ENCODE measurements at places on chromosomes 3 and 15.

GRCh38 chr3:26437678-26438077, 184.9 kb upstream of the LRRC3B start:
- DNase-seq: no peak

DNA sequence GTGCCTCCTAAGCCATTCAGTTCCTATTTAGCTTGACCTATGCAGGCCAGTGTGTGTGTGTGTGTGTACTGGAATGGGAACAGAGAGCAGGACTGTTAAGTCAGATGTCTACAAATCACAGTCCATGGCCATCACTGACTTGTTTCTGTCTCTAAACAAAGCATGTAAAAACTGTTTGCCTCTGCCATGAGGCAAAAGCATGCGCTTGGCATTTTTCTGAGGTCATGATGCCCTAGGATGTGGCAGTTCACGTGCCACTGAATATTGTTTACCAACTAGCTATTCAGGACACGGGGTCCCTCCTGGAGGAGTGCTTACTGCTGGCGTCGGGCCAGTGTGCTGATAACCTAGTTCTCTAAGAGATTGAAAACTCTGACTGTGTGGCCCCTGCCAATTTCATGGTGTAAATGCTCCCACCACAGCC, 8.2 kb upstream of the ATP13A3 start:
- DNase-seq: no peak

- no peak for DNase-seq
These were observed 293.5 kb downstream of the SOX2 start for GRCh38 chr3:182005219-182005618.

DNA sequence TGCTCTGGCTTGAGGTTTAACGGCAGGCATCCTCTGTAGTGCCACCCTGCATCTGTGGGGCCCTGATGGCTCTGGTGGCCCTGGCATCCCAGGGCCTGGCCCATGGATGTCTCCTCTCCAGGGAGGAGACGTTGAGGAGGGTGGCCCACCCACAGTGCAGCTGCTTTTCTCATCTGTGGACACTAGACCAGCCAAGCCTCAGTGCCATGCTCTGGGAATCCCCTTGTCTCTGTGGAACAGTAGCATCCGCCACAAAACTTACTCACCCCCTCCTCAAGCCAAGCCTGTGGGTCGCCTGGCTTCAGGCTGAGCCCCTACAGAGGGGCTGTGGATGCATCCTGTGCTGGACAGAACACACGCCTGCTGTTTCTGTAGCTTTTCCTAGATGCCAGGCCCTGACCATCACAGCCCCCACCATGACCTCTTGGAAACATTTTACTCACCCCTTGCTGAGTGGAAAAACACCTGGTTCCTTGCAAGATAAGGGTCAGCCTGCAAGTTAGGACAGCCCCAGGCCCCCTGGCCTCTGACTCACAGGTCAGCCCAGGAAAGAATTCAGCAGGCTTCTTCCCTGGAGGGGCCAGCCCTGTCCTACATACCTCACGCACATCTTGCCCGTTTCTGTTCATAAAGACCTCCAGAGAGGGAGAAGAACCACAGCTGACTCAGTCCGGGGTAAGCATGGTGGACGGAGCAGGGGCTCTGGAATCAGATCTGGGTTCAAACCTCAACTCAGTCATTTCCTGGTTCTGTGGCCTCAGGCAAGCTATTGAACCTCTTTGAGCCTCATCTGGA, 19.0 kb downstream of the PAK6 start:
- DNase-seq: no peak

GRCh38 chr15:68408971-68409370, 23.0 kb downstream of the ITGA11 start:
- DNase-seq: no peak

DNA sequence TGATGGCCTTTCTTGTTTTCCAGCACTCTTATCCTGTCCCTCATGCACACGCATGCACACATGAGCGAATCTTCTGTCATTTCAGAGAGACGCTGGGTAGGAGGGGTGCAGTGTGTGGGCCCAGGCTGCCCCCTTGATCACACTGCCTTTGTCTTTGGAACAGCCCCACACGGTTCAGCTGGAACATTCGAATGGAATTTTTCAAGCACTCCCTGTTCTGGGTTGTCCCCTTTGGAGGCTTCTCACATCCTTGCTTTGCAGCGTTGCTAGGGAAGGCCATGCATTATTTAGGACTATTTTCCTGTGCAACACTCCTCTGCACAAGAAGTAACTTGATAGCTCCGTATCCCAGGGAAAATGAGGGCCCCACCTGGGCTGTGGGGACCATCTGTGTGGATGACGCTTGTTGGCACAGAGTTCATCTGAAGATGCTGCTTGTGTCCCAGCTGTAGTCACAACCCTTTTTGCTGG, 78.4 kb downstream of the SPSB4 start:
- no peak for DNase-seq

GRCh38 chr3:29494305-29495036, 213.6 kb downstream of the RBMS3 start:
- DNase-seq: peak; percentile 88

DNA sequence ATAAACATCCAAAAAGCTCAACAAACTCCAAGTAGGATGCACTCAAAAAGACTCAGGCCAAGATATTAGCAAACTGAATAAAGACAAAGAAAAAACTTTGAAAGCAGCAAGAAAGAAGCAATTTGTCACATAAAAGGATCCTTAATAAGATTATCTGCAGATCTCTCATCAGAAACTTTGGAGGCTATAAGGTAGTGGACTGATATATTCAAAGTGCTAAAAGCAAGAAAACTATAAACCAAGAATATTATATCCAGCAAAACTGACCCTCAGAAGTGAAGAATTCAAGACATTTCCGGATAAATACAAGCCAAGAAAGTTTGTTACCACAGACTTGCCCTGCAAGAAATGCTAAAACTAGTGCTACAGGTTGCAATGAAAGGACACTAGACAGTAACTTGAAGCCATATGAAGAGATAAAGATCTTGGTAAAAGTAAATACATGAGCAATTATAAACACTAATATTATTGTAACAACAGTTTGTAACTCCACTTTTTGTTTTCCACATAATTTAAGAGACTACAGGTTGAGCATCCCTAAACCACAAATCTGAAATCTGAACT, 23.6 kb downstream of the C3orf33 start:
- DNase-seq: no peak
